Lower lobe of right lung (tissue), 2 donors: ENCODE measurements at places on chromosomes 3 and 15. TPM values are rescaled to one million over a fixed set of nuclear protein-coding genes. Genes with fewer than 3 reads are reported as not detected.

The NRROS gene
- 20.7 TPM for total RNA-seq

The TMOD2 gene
- 14.7 TPM for total RNA-seq

The GOLGA8O gene
- total RNA-seq = not detected

The ESYT3 gene
- total RNA-seq = 40.3 TPM

The CKMT1B gene
- 0.89 TPM for total RNA-seq

The GOLGA6A gene
- total RNA-seq = not detected

The POPDC2 gene
- 1.5 TPM for total RNA-seq

The OXTR gene
- 0.50 TPM for total RNA-seq

The GOLGA8S gene
- 0.53 TPM for total RNA-seq

The CAMKV gene
- not detected for total RNA-seq

DNA sequence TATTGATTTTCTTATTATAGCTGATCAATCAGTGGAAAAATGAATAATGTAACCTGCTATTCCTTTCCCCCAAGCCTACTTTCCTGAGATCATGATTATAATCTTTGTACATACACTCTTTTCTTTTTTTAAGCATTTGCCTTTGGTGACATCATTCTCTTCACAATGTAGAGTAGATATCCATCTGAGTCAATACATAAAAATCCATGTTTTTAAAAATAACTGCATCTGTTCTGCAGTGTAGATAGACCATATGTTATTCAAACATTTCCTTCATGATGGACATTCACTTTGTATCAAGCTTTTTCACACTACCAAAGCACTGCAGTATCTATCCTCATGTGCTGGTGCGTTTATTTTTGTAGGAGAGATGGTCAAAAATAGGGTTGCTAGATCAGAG lies 211.1 kb downstream of the PTPRG start:
- no peak for DNase-seq

DNA sequence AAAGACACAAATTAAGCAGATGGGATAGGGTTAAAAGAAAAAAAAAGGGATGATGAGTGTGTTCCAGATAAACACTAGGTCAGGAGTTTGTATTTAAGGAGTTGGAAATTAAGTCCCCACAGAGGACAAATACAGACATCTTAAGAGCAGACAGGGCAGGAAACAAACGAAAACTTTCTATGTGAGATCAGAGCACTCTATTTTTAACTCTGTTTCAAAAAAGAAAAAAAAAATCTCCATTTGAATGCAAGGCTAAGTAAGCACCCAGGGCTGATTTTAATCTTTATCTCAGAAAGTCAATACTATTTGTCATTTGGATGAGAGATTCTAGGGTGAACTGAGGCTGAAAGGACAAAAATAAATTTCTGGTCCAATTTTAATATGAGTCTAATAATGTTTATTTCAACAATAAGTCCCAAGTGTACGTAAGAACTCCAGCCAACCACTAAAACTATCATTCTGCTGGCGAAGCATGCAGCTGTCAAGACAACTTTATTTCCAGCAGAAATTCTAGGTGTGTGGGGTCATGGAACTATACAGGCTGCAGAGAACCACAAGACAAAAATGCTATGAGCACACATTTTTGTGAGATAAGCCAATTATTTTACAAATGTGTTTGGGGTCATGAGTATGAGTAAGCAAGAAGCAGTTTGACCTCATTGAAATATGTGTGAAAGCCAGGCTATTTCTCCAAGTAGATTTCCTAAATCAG lies 186.1 kb downstream of the FMN1 start:
- no peak for DNase-seq

GRCh38 chr3:100754563-100755334 lies 45.5 kb downstream of the TFG start:
- DNase-seq = no peak

GRCh38 chr3:192747746-192748145 lies 20.4 kb upstream of the FGF12 start:
- no peak for DNase-seq

DNA sequence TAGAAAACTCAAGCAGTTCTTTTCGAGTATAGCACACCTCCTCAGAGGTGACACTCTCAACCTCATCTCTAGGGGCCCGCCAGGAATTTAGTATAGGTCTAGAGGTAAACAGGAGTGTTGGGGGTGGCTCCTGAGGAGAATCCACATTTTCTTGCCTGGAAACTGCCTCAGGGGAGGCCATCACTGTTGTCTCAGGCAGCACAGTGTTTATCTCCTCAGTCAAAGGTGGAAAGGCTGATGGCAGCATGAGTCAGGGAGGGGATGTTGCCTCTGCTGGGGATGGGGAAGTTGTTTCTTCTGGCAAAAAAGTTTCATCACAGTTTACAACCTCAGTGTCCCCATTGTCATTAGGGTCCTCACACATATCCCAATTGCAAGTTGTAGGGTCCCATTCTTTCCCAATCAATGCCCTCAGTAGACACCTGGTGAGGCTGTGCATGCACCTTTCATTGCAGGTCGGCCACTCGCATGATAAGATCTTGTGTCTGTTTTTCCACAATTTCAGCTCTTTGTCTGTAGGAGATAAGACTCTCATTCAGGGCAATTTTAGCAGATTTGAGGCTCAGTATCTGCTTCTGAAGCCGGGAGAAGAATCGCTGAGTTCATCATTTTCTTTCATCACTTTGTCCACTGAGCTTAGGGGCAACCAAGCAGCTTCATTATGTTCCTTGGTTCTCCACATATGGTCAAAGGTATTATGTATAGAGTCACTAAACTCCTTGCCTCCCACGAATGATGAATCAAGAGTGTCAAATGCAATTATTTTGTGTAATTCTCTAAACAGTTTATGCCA lies 25.8 kb downstream of the NAALADL2 start:
- no peak for DNase-seq

DNA sequence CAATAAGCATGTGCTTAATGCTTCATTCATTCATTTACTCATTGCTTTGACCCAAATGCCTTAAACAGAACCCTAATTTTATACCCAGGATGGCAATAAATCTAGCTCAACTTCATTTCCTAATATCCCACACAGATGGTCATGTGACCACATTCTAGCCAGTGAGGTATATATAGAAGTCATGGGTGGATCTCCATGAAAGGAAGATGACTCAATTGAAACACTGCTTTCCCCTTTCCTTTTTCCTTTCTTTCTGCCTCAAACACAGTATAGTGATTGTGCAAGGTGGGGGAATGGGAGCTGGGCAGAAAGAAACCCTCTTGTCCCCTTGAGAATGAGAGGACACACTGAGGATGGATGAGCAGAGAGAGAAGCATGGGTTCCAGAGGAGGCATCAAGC lies 183.5 kb upstream of the PRICKLE2 start:
- no peak for DNase-seq

DNA sequence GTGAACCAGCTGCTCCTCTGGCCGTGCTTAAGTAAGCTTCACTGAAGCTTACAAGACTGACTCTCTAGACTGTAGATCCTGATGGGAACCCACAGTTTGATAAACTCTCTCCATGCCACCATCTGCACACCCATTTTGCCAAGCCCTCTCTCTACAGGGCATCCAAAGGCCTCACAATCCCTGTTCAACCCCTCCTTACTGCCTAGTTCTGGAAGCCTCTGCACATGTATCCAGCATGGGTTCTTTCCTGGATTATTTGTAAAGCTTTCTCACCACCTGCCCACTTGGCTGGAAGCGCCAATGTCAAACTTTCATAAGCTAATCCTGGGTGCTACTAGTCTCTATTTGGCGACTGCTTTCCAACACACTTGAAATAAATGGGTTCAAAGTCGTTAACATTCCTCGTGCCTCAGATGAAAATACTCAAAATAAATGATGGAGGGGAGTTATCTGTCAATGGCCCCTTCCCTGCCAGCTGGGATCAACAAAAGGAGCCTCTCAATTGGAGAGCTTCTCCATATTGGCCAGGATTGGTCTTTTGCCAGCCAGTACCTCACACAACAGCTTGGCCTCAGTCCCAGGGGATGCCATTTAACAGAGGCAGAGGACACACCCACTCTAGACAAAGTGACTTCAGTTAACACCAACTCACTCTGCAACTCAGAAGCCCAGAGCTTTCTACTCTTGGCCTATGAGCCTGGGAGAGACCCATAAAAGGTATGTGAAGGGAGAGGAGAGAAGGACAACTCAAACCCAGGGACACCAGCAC lies 48.1 kb downstream of the SH3BP5 start:
- DNase-seq = no peak

GRCh38 chr3:9779075-9779593 lies 9.4 kb upstream of the CAMK1 start:
- no peak for DNase-seq

- DNase-seq = no peak
Observed at GRCh38 chr3:132461544-132461943, 44.2 kb downstream of the DNAJC13 start.

DNA sequence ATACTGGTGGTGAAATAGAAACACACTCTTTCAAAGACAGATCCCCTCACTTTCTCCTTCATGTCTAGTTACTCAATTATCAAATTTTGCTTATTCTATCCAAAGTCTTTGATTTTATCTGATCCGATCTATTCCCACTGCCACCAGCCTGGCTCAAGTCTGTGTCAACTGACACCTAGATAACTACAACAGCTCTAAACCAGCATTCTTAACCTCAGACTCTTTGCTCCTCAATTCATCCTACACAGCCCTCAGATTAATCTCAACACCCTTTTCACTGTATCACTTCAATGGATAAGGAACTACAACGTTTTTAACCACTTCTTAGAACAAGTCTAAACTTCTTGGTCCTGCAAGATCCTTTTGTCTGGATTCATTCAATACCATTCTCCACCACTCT lies 9.1 kb downstream of the KPNA1 start:
- no peak for DNase-seq

DNA sequence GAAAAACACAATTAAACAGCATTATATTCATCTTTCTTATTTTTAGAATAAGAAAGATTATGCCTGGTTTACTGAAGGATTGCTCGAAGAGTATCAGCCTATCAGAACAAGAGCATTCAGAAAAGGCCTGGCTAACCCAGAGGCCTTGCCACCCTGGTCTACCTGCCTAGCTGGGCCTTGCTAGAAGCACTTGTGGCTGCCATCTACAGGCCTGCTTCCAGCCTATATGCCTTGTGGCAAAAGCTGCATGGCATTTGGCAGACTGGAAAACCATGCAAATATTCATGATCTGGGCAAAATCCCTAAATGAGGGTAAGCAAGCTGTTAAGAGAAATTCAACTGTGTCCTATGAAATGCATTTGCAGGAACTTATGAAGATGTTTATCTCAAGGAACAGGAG lies 9.3 kb upstream of the ATP13A4 start:
- peak; percentile 49 for DNase-seq

- no peak for DNase-seq
Observed at GRCh38 chr15:51218299-51218938, 120.0 kb downstream of the CYP19A1 start.

GRCh38 chr3:182795389-182795782 lies 2.1 kb downstream of the ATP11B start:
- DNase-seq = no peak

GRCh38 chr3:95350049-95350448 lies 1287.2 kb downstream of the NSUN3 start:
- no peak for DNase-seq

DNA sequence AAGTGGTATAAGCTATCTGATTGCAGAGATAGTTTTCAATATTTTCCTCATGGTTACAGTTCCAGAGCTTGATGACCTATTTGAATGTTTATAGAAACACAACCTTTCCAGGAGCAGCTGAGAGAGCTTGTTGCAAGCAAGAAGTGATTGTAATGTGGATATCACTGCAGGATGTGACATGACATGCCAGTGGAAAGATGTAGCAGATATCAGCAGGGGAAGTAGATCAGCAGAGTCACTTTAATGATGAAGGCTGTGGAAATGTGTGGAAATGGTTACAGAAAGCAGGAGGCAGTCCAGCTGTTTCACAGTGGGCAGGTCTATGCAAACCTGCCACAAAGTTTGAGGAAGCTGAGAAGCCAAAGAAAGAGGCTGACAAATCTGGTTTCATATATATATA lies 21.0 kb downstream of the TMEM158 start:
- no peak for DNase-seq

- DNase-seq = no peak
Observed at GRCh38 chr3:194622621-194623340, 10.4 kb downstream of the TMEM44 start.

GRCh38 chr15:92471288-92471687 lies 77.6 kb downstream of the ST8SIA2 start:
- no peak for DNase-seq

DNA sequence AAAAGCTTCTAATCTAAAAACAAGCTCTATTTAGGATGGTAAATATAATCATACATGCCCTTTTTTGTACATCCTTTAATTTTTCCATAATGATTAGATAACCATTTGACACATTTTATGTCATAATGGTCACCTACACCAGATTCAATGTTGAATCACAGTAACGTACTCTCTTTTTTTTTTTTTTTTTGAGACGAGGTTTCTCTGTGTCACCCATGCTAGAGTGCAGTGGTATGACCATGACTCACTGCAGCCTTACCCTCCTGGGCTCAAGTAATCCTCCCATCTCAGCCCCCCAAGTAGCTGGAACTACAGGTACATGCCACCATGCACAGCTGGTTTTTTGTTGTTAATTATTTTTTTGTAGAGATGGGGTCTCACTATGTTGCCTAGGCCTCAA lies 49.2 kb downstream of the PROS1 start:
- no peak for DNase-seq

DNA sequence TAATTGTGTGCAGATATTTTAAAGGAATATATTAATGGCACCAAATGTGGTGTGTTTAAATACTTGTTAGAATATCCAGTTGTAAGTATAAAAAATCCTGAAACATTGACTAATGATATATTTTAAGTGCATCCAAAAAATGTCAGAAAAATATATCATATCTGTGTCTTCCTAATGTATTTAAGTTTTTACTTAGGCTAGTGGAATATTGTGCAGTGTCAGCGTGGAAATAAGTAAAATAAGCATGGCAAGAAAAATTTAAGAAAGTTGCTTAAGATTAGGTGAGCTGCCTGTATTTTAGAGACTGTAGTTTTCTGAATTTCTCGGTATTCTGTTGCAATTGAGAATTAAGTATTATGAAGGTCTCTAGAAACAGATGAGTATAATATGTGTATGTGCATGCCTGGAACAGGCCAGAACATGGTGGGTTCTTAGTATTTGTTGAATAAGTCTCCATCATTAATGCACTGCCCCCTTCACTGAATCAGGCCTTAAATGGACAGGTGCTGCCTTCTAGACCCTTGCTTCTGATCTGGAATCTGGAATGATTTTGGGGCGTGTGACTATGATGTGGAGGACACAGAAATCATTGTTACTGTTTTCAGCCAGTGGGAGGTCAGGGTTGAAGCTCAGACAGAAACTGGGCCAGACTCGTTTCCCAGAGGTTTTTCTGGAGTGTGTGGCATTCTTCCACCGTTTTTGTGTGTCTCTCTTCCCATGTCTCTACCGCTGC lies 86.1 kb downstream of the TRAK1 start:
- DNase-seq = no peak

DNA sequence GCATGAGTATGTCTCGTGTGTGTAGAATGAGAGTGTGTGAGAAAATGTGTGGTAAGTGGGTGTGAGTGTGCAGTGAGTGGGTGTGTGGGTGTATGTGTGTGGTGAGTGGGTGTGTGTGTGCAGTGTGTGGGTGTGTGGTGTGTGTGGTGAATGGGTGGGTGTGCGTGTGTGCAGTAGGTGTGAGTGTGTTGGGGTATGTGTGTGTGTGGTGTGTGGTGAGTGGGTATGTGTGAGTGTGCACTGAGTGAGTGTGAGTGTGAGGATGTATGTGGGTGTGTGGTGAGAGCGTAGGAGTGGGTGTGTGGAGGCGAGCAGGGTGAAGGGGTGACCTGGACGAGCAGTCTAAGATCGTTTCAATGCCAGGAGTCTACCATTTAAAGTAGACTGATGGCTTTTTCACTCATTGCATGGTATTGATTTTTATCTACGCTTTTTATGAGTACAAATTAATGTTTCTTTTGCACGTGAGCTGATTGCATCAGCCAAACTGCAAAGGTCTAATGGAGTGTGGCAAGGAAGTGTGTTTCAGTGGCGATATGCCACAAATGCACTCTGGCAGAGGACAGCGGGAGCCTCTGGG lies 1.6 kb upstream of the CPN2 start:
- DNase-seq = no peak
